ENCODE measurements at places on chromosomes 3 and 15.

- DNase-seq: no peak
These were observed 4.4 kb downstream of the PCOLCE2 start for GRCh38 chr3:142884531-142884930.

DNA sequence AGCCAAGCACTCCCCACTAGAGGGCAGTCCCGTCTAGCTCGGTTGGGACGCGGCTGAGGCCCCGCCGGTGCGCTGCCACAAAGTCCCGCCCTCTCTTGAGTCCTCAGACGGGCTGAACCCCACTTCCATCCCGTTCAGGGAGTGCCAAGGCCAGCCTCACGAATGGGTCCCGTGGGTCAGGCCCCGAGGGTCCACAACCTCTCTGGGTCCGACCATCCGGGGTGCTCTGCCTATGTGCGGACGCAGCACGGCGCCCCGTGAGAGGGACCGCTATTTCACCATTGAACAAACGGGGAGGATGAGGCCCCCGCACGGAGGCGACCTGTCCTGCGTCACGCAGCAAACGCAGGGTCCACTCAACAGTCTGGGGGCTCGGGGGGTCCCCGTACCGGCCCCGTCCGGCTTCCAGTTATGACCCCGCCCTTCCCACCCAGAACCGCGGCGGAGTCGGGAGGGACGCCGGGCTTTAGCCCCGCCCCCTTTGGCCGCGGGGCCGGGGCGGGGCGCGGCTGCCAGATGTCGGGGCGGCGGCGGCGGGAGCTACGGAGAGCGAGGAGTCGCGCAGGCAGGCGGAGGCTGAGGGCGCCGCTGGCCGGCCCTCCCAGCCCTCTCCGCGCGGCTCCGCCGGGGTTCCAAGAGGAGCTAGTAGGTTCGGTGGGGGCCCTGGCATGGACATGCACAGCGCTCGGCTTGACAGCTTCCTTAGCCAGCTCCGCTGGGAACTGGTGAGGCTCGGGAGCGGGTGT lies at the start of gene INKA1:
Gene INKA1, plus strand, starts transcription at position 543 of the 746 bp plus-strand sequence. Its CDS starts 132 bp downstream, at position 675.
- DNase-seq: peak; percentile 84

DNA sequence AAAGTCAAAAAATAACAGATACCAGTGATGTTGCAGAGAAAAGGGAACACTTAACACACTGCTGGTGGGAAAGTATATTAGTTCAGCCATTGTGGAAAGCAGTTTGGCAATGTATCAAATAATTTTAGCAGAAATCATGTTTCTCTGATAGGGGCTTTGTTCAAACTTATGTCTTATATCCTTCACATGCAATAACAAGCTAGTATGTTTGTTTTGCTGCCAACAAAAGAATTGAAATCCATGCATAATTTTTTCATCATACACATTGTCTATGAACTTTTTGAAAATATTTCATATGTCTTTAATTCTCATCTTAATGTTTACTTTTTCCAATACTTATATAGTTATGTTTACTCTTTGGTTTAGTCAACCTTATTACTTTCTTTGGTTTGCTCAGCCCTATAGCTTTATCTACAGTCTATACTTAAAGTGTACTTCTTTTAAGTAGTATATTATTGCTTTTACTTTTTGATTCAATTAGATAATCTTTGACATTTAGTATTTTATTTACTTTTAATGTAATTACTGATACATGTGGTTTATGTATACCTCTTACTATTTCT lies 639.6 kb upstream of the CBLB start:
- no peak for DNase-seq

DNA sequence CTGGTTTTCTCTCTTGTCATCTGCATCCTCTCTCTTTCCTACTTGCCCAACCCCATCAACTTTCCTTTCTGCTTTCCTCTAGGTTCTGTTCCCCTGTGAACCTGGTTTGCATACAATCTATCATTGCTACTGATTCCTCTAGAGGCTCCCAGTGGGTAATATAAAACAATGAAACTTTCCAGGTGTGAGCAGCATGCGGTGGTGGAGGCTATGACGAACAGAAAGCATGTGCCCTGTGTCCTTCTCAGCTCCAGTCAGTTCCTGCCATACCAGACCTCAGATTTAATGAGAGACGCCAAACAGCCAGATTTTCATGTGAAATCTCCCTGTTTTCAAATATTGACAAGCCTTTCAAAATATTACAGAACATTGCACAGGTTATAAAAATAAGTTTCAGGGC lies 3.5 kb upstream of the ACAP2 start:
- no peak for DNase-seq

DNA sequence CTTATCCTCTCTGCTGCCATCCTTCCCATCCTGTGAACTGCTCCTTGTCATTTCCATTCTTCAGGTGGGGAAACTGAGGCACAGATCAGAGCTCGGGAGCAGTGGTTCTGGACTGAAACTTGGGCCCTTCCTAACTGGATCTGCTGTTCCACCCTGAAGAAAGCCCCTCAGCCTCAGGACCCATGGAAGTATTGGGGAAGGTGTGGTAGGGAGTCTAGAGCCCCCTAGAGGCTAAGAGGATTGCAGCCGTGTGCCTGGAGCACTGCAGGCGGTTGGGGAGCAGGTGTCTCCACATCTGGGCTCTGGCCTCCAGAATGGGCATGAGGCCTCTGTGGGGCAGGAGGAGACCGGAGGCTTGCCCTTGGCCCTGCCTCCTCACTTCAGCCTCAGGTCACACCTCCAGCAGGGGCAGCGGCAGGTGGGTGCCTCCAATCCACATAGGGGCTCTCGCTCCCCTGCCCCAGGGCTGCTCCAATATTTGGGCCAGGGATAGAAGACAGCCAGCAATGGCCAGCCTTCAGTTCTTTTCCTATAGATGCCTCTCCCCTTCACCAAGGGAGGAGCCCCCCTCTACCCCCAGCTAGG lies 28.1 kb downstream of the DNAJB8 start:
- DNase-seq: no peak

GRCh38 chr15:57320631-57321220 lies 55.6 kb upstream of the CGNL1 start:
- DNase-seq: no peak

DNA sequence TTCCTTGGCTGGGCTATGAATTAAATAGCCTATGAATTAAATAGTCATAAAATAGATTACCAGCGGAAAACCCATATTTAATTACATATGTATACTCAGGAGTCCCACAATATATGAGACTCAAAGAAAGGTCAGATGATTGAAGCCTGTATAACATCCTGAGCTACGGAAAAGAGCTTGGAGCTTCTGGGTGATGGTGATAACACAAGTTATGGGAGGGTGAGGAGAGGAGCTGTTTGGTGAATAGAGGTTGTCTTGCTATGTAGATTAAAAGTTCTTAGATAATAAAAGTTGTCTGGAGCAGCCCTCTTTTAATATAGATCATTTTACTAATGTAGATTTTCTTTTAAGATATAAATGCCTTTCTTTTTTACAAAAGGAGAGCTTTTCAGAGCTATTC lies 1.8 kb downstream of the PML start:
- DNase-seq: no peak

GRCh38 chr3:102060814-102061213 lies 211.5 kb downstream of the NFKBIZ start:
- DNase-seq: peak; percentile 13

DNA sequence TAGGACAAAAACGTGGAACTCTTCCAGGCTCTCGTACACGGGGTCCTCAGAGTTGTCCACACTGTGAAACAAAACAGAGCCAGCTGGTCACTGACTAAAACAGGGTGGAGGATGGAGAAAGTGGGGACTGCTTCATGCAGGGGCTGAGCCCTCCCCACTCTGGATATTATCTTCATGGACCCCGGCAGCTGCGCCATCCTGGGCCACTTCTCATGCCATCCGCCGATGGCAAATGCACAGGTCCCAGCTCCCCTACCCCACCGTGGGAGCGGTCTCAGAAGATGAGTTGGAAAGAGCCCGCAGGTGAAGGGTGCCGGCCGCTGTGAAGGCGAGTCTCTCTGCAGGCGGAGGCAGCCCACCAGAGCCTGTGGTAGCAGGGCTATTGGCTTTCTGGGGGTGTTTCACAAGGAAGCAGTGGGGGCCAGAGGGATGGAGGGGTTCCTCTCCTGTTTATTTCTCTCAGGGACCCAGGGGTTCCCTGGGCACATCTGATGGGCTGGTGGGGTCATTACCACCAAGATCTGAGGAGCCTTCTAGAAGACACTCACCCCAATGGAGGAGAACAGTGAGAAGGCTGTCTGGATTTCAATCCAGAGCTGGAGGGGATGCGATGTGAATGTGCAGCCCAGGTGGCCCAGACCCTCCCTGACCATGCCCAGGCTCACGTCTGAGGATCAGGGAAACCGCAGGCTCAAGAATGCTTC lies 177.3 kb downstream of the KLF13 start:
- no peak for DNase-seq

GRCh38 chr3:179233043-179233442 lies 17.9 kb downstream of the KCNMB3 start:
- no peak for DNase-seq

GRCh38 chr15:65212097-65212496 lies 824 bp upstream of the CILP start:
- DNase-seq: peak; percentile 25

GRCh38 chr3:12138044-12138443 lies 20.7 kb downstream of the TIMP4 start:
- no peak for DNase-seq

DNA sequence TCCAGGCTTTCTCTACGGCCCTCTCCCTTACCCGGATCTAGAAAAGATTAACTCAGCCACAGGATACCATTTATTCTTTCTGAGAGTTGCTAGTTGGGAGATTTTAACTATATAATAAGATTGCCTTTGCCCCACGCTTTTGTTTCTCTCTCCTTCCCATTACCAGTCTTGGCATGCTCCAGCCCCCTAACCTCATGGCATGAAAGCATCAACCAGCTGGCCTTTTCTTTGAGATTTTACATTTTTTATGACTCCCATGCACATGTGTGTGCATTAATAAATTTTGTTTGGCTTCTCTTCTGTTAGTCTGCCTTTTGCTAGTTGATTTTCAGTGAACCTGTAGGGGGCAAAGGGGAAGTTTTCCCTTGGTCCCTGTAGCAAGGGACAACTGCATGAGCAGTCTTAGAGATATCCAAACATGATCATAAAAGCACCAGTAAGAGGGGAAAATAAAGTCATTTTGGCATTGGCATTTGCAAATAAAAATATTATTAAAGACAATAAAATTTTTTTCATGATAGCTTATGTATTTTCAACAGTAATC lies 73.6 kb downstream of the OXSM start:
- DNase-seq: no peak

- peak; percentile 82 for DNase-seq
These were observed 984 bp downstream of the RNU6-1 start for GRCh38 chr15:67838789-67839332.

GRCh38 chr15:33955945-33956344 lies 12.4 kb upstream of the CHRM5 start:
- no peak for DNase-seq

DNA sequence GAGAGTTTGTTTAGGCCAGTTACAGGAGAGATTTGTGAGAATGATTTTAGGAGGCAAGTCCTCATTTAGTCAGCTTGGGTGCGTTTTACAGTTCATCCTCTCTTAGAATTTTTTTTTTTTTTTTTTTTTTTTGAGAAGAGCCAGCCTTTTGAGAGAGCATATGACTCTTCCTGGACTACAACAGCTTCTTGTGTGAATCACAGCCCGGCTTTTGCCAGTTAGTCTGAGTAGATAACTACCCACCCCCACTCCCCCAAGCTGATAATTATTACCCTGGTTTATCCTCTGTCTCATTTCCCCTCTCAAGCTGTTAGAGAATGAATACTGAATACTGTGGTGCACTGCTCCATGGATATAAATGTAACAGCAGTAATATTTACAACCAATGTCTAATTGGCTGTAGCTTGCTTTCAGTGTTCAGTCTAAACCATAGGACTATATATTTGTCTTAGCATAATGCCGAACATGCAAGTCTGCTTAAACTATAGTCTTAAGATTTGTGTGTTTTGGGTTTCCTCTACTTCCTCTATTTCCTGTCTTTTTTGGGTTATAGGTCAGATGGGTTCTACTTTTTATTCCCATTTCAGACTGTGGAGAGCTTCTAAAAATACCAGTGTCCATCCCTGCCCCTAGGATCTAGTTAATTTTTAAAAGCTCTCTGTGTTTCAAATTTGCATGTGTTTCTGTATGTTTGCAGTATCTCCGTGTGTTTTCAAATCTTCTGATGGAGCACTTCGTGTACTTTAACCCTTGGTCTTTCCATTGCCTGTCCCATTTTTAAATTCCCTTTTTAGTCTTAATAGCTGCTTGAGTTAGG lies 8.0 kb downstream of the CHD2 start:
- no peak for DNase-seq

GRCh38 chr3:138692152-138692551 lies 83.6 kb downstream of the FAIM start:
- DNase-seq: no peak

GRCh38 chr3:127680146-127680661 lies 7.5 kb downstream of the ABTB1 start:
- DNase-seq: no peak

GRCh38 chr15:40942337-40942854 lies 10.9 kb upstream of the CHAC1 start:
- DNase-seq: no peak

DNA sequence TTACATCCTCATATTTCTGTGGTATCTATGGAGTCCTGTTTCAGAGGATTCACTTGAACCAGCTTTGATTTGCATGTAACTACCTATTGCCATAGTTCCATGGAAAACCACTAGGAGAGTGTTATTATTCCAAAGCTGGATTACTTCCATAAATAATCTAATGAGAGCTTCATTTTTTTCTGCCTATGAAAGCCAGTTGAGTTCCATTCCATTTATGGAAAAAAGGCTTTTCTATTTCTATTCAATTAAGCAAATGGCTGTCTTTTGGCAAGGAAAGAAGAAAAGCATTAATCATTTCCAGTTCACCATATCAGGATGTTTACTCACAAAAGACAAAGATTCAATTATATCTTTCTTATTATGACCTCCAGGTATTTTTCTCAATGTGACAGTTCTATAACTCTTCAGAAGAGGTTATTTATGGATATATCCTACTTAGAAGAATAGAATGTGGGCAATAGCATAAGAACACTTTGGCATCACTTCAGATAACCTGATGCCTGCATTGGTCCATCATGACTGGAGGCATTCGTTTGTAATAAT lies 259.9 kb upstream of the ZPLD1 start:
- DNase-seq: no peak

DNA sequence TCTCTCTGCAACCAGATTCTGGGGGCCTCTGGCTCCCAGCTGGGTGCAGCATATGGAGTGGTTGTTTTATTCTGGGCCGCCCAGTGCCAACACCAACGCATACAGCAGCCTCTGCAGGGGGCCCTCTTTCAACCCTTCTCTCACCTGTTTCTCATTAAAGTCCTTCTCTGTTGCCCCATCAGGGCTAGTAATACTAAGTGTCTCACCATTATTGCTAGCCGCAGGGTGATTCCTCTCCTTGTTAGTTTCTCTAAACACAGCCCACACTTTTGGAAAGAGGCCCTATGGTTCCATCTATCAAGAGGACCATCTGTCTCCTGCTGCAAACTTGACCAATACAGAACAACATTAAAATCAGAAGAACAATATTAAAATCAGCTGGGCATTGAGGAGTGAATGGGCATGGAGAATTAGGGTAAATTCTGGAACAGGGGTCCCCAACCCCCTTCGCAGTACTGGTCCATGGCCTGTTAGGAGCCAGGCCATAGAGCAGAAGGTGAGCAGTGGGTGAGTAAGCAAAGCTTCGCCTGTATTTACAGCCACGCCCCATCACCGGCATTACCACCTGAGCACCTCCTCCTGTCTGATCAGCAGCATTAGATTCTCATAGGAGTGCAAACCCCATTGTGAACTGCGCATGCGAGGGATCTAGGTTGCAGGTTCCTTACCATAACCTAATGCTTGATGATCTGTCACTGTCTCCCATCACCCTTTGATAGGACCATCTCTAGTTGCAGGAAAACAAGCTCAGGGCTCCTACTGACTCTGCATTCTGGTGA lies 36.5 kb downstream of the ALS2CL start:
- DNase-seq: peak; percentile 48

GRCh38 chr3:64262574-64263114 lies 37.4 kb upstream of the PRICKLE2 start:
- DNase-seq: no peak

GRCh38 chr3:138271189-138271794 lies 58.4 kb downstream of the NME9 start:
- DNase-seq: no peak

Data from SW480 (cell line).